Erythroblast (primary cell): ENCODE measurements at places on chromosomes 4 and X.

- no peak for DNase-seq
Measured at GRCh38 chr4:155603360-155603891, 63.2 kb upstream of the GUCY1A1 start.

GRCh38 chrX:20066968-20067708 is 49.6 kb downstream of the MAP7D2 start:
- peak; percentile 20 for DNase-seq

DNA sequence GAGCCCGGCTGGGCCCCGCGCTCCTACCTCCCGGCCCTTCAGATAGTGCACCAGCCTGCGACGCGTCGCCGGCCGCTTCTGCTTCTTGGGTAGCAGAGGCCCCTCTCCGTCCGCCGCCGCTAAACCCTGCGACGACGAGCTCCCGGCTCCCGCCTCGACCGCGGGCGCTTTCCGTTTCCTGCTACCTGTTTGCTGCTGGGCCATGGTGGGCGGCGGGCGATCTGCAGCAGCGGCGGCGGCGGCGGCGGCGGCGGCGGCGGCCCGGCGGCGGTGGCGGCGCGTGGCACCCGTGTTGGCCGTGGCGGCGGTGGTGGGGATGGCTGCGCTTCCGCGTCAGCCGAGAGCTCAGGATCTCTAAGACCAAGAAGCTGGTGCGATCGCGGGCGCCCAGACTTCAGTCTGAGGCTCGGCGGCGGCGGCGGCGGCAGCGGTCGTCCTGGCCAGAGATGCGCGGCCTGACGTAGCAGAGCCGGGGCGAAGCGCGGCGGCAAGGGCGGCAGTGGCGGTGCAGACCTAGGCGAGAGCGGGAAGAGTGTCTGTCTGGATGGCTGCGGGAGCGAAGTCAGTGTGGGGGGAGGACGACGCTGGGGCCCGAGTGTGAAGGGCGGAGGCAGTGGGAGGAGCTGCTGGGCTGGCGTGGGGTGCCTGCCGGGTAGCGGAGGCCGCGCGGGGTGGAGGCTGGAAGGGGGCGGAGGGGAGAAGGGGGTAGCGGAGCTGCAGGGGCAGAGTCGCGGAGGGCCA is at the start of gene DCAF12L2:
DCAF12L2 (minus strand) TSS at position 569 of the 741 bp plus-strand sequence; CDS start at position 204, 365 bp downstream.
- peak; percentile 0 for DNase-seq

DNA sequence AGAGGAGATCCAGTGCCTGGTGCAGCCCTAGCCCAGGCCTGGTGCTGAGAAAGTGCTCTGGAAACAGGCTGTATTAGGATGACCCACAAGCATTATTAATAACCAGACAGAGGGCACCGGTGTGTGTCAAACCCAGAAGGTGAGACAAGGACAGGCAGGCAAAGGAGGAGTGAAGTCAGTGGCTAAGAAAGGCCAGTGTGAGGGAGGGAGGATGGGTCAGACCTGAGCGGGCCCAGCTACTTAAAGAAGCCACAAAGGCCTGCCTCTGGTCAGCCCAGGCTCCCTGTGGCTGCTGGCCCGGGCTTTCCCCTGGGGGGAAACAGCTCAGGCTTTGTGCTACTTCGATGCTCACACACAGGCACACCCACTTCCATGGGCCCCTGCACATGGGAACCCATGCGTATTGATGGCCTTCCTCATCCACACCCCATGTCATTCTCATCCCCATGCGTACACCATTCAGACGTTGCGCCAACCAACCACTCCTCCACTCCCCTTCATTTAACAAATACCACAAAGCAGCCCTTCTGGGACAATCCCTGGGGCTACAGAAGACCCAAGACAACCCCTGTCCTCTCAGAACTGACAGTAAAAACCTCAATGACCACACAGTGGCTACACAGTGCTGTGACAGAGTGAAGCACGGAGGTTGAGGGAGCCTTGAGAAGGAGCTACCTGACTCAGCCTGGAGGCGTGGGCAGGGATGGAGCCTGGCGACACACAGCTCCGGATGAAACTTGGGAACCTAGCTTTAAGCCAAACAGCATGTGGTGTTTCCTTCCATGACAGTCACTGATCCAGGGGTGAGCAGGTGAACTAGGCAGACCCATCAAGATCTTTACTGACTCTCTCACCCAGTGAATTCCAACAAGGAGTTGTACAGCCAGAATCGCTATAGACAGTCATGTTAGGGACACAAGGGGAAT is 24.9 kb upstream of the MTM1 start:
- no peak for DNase-seq

DNA sequence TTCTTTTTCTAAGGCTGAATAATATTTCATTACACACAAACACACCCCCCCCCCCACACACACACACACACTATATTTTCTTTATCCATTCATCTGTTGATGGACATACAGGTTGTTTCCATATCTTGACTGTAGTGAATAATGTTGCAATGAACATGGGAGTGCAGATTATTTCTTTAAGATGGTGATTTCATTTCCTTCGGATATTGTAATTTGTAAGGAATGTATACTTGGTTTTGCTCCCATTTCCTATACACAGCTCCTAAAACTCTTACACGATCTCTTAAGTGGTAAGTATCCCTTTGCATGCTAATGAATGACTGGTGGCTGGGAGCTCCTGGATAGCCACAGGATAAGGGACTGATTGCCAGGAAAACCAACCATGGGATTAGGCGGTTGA is 14.7 kb upstream of the RBMXL3 start:
- no peak for DNase-seq

GRCh38 chrX:39481621-39482020 is 616.1 kb downstream of the BCOR start:
- DNase-seq, result peak; percentile 1

DNA sequence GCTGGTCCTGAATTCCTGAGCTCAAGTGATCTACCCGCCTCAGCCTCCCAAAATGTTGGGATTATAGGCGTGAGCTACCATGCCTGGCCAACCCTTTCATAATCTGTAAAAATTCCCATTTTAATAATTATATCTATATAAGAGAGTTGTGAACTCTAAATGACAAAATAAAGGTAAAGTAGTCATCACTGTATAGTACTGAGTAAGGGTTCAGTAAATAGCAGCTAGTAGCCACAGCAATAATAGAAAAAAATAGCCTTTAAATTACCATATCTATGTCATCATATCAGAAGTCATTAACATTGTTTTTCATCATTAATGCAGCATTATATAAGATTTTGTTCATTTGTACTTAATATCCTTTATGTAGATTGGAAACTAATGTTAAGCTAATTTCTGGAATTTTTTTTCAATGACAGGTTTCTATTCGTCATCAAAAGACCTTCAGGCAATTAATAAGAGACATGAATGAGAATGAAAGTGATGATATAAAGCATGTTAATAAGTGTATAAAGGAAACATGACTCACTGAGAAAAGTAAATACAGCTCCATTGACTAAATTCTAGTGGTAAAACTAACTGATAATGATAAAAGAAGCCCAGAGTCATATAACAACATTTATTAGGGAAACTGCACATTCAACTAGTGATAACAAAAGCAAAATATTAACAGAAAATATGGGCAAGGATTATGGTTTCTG is 85.9 kb upstream of the UGT8 start:
- DNase-seq, result no peak

GRCh38 chrX:75596178-75596577 is 73.3 kb upstream of the ZDHHC15 start:
- no peak for DNase-seq

- DNase-seq, result no peak
Measured at GRCh38 chr4:2298532-2298991, 36.7 kb upstream of the MXD4 start.

- DNase-seq, result peak; percentile 51
Measured at GRCh38 chr4:7192252-7193029, at the start of gene SORCS2. SORCS2 (plus strand) TSS chr4:7192538.

DNA sequence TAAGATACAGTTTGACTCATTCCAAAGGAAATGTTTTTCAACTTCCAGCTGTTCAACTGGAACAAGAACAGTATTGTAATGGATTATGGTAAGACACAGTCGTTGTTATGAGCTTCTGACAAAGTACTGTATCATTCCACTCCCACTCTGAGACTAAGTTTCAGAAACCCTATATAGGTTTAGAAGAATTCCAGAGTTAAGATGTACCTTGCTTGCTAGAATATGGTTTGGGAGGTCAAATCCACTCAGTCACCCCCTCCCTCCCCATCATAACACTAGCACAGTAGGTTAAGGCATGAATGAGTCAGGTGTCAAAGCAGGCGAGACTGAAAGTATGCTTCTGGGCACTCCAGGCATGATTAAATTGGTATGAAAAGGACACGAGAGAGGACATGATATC is 339.7 kb downstream of the DMD start:
- DNase-seq, result no peak
